NCI-H1092 (cell line): ENCODE measurements at places on chromosomes 12 and 14.

GRCh38 chr14:100677554-100678468 lies 48.9 kb upstream of the DLK1 start:
- peak; percentile 67 for DNase-seq

- DNase-seq = no peak
Observed at GRCh38 chr12:95216711-95217376, 423 bp downstream of the FGD6 start.

DNA sequence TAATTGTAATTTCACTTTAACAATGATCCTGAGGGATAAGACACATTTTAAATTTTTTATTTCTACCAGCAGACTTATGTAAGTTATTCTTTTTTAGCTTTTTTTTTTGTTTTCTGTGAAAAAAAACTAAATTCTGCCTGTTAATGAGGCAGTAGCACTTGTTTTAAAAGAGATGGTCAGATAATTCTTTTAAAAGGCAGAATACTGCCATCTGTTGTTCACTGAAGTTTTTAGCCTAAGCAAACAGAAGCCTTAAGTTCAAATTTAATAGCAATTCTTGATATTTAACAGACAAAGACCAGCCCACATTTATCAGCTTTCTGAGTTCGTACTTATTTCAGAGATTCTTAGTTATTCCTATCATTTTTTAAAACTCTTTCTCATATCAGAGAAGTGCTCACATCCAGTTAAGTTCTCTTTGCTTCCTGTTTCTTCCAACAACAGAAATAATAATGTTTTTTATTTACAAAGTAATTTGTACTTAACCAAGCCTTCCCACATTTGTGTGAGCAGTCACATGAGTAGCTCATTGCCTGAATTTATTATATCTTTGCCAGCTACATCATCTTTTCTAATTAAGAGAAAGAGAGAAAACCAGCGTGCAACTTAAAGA lies 93.4 kb upstream of the SLCO1C1 start:
- peak; percentile 13 for DNase-seq

- no peak for DNase-seq
Observed at GRCh38 chr14:49218436-49219092, 367.6 kb downstream of the RPS29 start.

DNA sequence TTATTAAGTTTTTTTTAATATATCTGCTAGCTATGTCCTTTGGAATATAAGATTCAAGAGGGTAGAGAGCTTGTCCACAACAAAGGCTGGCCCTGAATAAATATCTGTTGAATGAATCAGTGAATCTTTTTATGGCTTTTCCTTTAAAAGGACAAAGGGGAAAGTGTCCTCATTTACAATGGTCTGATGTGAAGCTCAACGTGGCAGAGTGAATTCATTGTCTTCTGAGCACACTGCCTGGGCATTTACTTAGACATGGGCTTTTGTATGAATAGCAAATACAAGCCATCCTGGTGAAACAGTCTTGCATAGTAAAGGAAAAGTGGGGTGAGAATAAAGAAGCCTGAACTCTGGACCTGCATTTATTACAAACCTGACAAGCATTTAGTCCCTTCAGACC lies 201.2 kb downstream of the NELL2 start:
- DNase-seq = no peak

- no peak for DNase-seq
Observed at GRCh38 chr12:106769078-106769477, 5.4 kb upstream of the RIC8B start.

GRCh38 chr14:23604675-23605170 lies 26.1 kb upstream of the JPH4 start:
- no peak for DNase-seq

- DNase-seq = no peak
Observed at GRCh38 chr14:92425101-92425500, 88.5 kb upstream of the RIN3 start.

DNA sequence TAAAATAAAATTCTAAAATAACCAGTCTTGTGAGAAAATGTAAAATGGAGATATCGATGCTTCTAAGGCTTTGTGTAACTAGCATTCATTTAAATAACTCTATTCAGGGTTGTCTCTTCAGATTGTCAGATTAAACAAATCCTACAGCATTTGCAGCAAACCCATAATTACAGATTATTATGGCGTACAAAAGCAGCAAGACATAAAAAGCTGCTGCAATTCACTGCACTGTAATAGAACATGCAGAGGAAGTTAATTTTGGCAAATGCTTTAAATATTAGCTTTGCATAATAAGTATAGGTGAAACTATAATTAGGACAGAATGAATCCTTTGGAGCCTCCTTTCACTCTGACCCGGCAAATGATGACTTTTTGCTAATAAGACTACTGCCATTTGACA lies 98.3 kb downstream of the INSM2 start:
- DNase-seq = peak; percentile 14

DNA sequence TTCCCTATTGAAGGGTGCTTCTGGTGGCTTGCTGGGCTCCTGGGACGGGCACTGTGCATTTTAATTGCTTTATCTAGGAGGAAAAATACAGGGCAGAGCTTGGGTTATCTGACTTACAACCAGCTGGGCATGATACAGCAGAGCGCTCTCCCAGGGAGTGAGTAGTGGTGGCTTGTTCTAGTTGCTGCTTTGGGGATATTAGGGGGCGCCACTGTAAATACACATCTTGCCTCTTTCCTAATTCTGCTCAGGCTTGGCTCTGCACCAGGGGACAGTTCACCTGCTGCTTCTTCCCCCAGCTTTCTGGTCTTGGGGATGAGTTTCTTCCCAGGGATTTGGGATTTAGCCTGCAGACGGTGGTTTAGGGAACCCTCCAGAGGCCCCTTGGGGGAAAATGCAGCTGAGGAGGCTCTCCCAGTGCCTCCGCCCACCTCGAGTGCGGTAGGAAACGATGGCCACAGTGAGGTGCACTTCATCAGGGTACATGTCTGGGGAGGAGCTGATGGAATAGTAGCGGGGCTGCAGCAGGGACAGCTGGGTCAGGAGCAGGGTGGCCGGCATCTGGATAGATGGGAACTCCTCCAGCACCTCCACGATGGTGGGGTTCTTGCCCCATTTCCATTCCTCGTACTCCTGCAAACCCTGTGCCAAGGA lies 36.9 kb upstream of the FBXO21 start:
- no peak for DNase-seq

DNA sequence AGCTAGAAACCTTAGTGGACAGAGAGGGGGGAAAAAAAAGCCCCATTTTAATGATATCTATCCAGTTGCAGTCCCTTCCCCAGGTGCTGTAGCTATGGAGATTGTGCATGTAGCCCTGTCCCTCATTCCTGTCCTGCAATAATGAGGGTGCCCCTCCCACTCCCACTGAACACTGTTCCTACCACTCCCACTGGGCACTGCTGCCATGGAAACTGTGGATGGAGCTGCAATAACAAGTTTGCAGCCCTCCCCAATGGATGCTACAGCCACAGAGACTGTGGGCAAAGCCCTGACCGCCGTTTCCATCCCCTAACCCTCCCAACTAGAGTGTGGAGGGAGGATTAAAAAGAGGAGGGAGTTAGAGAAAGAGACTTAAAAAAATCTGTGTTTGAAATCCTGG lies 238.3 kb downstream of the FUT8 start:
- no peak for DNase-seq

- no peak for DNase-seq
Observed at GRCh38 chr12:50112456-50113218, 601 bp downstream of the COX14 start.

DNA sequence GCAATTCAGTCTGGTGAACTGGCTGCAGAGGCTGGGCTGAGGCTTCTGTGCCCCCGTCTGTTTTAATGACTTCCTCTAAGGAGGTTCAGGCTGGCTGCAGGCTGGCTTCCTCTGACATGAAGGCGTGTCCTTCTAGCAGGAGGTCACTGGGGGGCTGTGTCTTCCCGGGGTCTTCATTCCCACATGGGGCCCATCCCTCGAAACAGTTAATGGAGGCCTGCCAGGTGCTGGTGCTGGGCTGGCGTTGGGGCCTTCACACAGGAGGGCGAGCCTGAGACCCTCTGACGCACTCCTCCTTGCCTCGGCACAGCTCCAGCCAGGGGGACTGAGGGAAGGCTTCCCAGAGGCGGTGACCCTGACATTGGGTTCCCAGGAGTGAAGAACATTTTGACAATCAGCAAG lies 57.7 kb upstream of the DLK1 start:
- no peak for DNase-seq

DNA sequence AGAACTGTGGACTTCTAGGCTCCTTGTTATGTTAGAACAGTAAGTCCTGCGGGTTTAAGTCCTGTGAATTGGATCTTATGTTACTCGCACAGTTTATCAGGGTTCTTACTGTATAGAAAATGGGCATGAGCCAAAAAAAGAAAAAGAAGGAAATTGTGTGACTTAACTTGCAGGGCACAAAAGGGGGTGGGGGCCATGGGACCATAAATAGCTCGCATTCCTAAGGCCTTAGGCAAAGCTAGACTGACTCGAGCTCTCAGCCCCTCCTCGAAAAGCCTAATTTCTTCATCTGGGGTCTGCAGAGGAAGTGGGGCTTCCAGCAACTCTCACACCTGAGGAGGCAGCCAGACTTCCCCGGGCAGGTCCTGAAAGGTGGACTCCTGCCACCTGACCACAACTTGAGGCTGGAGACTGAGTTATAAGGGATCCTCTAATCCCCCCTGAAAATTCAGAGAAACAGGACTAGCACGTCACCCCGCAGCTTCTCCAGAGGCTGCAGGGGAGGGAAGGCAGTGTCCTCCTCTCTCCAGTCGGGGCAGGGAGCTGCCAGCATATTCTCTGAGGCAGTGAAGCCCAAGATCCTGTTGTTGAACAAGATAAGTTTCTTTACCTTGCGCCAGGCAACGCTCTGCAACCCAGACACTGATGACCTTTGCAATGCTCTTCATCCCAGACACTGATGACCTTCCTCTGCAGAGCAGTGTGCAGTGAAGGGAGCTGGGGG lies 280.5 kb downstream of the PCNX1 start:
- no peak for DNase-seq

GRCh38 chr14:20413744-20414082 lies 412 bp upstream of the TEP1 start:
- DNase-seq = no peak

DNA sequence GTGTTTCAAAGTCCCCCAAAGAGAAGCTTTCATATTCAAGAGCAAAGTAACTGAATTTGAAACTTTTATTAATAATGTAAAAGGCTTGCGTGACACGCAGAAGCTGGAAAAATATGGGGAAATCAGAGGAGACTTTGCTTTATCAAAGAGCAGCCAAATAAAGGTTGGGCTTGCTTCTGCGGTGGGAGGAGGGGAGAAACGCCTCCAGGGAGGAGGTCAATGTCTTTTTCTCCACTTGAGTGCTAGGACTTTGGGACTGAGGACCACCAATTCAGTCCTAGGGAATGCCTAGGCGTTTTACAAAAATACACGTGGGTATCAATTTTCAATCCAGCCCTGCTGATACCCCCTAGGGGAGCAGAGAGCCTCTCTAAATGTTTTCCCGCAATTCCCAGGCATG lies 60.9 kb upstream of the FZD10 start:
- DNase-seq = no peak

GRCh38 chr12:129075460-129076208 lies 222.4 kb downstream of the GLT1D1 start:
- no peak for DNase-seq

DNA sequence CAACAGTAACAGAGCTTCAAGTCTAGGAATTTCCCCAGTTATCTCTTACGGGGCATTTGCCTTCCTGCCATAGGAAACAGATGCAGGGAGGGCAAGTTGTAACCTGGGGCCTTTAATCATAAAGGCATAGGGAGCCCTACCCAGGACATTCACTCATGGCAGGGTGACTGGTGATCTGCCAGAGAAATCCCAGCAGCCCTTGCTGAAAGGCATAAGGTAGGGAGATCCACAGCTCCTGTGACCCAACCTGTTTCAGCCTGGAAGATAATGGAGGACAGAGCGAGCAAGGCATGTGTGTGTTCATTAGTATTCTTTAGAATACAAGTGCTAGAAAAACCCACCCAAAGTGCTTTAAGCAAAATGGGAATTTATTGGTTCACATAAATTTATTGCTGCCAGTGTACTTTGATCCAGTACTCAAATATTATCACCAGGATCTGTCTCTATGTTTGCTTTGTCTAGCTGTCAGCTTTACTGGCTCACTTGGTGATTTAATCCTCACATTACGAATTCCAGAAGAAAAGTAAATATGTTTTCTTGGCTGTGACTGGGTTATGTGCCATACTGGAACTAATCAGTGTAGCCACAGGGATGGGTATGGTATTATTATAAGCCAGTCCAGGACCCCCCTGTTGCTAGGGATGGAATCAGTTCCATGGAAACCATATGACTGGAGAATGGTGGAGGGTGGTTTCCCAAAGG lies 21.1 kb upstream of the AKAP6 start:
- no peak for DNase-seq

DNA sequence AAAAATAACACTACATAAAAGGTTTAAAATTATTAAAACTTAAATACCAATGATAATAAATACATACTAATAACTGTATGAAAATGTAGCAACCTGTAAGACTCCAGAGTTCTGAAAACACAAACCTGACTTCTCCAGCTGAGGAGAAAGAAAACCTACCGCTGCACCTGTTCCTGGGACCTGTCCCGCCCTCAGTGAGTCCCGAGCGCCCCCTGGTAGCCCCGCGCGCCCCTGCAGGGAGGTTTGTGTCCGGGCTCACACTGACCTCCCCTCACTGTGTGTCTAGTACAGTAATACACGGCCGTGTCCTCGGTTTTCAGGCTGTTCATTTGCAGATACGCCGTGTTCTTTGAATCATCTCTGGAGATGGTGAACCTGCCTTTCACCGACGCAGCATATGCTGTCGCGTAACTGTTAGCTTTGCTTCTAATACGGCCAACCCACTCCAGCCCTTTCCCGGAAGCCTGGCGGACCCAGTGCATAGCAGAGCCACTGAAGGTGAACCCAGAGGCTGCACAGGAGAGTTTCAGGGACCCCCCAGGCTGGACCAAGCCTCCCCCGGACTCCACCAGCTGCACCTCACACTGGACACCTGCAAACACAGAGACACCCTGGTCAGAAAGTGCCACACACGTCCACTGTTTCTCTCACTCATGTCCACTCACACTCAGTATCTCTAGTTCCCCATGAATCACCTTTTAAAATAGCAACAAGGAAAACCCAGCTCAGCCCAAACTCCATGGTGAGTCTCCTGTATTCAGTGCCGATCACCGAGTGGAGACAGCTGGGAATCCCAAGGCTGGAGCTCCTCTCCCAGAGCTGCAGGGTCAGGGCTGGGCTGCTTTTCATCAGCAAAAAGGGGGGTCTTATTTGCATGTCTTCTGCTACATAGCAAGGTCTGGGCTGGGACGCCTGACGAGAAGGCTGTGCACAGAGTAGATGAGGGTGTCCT lies 1276.3 kb downstream of the TMEM121 start:
- peak; percentile 3 for DNase-seq

- no peak for DNase-seq
Observed at GRCh38 chr14:87080146-87080545, 912.8 kb downstream of the GALC start.

GRCh38 chr12:72264548-72265175 lies 7.5 kb upstream of the TRHDE start:
- DNase-seq = no peak

GRCh38 chr14:36766974-36767373 lies 105.3 kb downstream of the PAX9 start:
- DNase-seq = no peak

GRCh38 chr12:15629108-15629507 lies 160.1 kb downstream of the EPS8 start:
- DNase-seq = no peak
